Panc1 (cell line): ENCODE measurements at places on chromosomes 3 and 15. TPM values are rescaled to one million over a fixed set of nuclear protein-coding genes. Genes with fewer than 3 reads are reported as not detected.

The RAD51 gene
- total RNA-seq: 30.3 TPM

The EPHB3 gene
- total RNA-seq: 6.0 TPM

The LMCD1 gene
- 24.8 TPM for total RNA-seq

The PAQR9 gene
- total RNA-seq: 0.36 TPM

The ZIC4 gene
- not detected for total RNA-seq

The DLEC1 gene
- total RNA-seq: not detected

The CCDC39 gene
- total RNA-seq: not detected

The GOLGA8M gene
- total RNA-seq: 0.87 TPM

The CHD2 gene
- total RNA-seq: 81.8 TPM

The SLC24A5 gene
- not detected for total RNA-seq

The SNX22 gene
- 2.3 TPM for total RNA-seq

The VGLL3 gene
- total RNA-seq: 0.15 TPM

The ZNF662 gene
- total RNA-seq: not detected
